GF-D8 (cell line): ENCODE measurements at places on chromosomes 7 and 10.

DNA sequence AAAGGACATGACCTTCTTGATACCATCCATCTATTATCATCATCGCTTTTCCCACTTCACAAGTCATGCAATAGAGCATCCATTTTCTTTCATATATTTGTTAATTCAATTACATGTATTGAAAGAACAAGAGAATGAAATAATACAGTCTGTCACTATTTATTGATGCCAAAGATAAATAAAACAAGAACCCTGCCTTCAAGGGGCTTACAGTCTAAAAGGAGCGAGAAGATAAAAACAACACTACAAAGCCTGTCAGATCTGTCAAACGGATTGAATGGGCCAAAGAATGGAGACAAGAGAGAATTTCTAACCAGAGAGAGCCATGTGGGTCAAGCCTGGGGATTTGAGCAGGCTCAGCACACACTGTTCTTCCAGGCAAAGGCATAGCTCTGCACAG is 15.9 kb downstream of the CPA5 start:
- no peak for DNase-seq

DNA sequence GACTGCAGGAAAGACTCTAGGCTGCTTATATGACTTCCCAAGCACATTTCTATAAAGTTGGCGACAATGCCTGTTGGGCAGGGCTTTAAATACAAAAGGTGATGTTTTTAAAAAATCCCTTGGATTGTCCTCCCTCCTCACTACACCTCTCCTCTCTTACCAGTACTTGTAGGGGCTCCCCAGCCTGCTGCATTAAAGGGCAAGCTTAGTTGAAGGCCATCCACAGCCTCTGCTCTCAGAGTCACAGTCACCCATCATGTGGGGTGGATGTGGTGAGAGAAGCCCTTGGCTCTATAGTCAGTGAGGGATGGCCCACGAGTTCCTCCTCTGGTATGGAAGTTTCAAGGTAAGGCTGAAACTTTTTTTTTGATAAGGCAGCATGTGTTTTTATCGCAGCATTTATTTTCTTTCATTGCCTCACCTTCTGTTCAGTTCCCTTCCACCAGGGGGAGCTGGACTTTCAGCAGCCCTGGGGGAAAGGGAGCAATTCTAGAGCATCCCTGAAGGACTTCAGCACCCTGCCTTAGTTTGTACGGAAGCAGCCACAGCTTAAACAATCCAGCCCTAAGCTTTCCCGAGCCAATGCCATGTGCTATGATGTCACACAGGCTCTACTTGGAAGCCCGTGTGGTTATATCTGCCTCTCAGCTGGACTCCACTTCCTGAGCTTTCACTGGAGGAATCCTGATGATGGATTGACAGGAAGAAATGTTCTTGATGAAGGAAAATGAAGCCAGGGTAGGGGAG is 131.9 kb downstream of the CALCR start:
- no peak for DNase-seq

- DNase-seq: no peak
Measured at GRCh38 chr7:131369354-131369753, 41.7 kb downstream of the MKLN1 start.

DNA sequence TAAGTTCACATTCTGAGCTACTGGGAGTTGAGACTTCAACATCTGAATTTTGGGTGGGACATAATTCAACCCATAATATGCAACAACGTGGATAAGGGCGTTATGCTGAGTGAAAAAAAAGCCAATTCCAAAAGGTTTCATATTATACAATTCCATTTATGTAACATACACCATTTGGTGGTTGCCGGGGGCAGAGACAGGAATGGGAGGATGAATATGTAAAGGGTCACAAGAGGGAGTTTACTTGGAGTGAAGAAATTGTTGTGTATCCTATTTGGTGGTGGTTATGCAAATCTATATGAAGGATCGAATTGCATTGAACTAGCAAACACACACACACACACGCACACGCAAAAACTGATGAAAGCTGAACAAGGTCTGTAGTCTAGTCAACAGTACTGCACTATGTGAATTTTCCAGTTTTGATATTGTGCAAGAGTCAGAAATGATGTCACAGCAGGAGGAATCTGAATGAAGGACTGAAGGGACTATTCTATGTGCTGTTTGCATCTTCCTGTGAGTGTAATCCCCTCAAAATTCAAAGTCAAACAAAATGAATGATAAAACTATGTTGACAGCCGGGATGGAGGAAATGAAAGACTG is 249.2 kb upstream of the HABP2 start:
- no peak for DNase-seq
